Natural killer cell (primary cell): ENCODE measurements at places on chromosomes 5 and 9. TPM values are rescaled to one million over a fixed set of nuclear protein-coding genes. Genes with fewer than 3 reads are reported as not detected.

GRCh38 chr5:87164409-87164808 lies 103.3 kb upstream of the RASA1 start:
- no peaks in the 10 kb centered on the region for H3K36me3 ChIP-seq
- H3K27me3 ChIP-seq: no peaks in the 10 kb centered on the region
- no peak overlapping the region for H3K27ac ChIP-seq
- H3K4me1 ChIP-seq: no peaks in the 10 kb centered on the region
- DNase-seq: no peak

DNA sequence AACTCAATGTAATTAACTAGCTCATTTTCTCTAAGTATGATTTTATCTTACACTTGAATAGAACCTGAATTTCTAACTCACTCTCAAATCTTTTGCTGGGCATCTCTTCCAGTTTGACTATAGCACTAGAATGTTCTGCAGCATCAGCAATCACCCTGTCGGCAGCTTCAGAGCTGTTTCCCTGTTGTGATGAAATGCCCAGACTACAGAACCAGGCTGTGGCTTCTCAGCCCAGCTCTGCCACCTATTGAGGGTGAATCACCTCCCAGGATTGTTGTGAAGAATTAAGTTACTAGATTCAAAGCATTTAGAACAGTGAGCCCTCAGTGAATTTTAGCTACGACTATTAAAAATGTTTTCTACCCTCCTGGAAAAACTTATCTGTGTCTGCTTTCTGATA lies 90.4 kb upstream of the ANKRD55 start:
- no peak overlapping the region for H3K4me3 ChIP-seq
- no peaks in the 10 kb centered on the region for H3K36me3 ChIP-seq
- no peaks in the 10 kb centered on the region for H3K27me3 ChIP-seq
- peaks cover 12% of the 10 kb centered on the region for H3K4me1 ChIP-seq
- H3K27ac ChIP-seq: no peak overlapping the region
- peak; percentile 23 for DNase-seq

- no peaks in the 10 kb centered on the region for H3K27me3 ChIP-seq
- no peaks in the 10 kb centered on the region for H3K36me3 ChIP-seq
- no peak for DNase-seq
- no peak overlapping the region for H3K27ac ChIP-seq
- no peaks in the 10 kb centered on the region for H3K4me1 ChIP-seq
Measured at GRCh38 chr9:128043467-128043868, 23.7 kb downstream of the NAIF1 start.

DNA sequence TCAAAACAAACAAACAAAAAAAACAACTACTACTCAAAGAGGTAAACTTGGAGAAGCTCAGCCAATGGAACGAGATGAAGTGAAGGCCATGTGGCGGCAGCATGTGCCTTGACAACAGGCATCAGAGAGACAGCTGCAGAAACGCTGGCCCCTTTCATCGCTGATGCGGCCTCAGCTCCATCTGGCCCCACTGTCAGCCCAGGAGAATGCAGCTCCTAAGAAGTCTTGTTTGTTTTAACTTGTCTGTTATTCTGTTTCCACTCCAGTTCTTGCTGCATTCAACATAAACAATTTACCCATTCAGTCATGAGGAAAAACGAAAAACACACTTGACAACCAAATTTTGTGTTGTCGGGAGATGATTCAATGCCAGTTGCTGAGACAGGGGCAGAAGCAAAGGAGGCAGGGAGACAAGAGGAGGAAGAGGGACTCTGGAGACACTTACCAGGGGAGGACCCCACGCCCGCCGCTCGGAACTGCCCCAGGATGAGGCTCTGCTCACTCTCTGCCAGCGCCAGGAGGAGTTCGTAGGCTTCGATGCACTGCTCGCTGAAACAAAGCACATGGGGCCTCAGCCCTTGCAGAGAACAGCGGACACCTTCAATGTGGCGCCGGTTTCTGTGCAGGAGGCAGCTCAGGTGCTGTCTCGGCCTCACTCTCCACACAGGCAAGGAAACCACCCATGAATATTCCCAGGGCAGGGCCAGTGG lies 91.2 kb downstream of the DCP2 start:
- no peak overlapping the region for H3K27ac ChIP-seq
- no peaks in the 10 kb centered on the region for H3K27me3 ChIP-seq
- no peak for DNase-seq
- H3K4me3 ChIP-seq: no peak overlapping the region
- H3K36me3 ChIP-seq: no peaks in the 10 kb centered on the region

- no peak overlapping the region for H3K27ac ChIP-seq
- peaks cover 3% of the 10 kb centered on the region for H3K27me3 ChIP-seq
- no peaks in the 10 kb centered on the region for H3K36me3 ChIP-seq
- DNase-seq: no peak
- H3K4me3 ChIP-seq: no peak overlapping the region
Measured at GRCh38 chr5:112697322-112697721, 40.4 kb upstream of the APC start.

- no peak overlapping the region for H3K27ac ChIP-seq
- DNase-seq: no peak
- no peaks in the 10 kb centered on the region for H3K27me3 ChIP-seq
- peaks cover 19% of the 10 kb centered on the region for H3K4me1 ChIP-seq
- H3K36me3 ChIP-seq: no peaks in the 10 kb centered on the region
- no peak overlapping the region for H3K4me3 ChIP-seq
Measured at GRCh38 chr9:120885958-120886357, 9.0 kb upstream of the PHF19 start.

DNA sequence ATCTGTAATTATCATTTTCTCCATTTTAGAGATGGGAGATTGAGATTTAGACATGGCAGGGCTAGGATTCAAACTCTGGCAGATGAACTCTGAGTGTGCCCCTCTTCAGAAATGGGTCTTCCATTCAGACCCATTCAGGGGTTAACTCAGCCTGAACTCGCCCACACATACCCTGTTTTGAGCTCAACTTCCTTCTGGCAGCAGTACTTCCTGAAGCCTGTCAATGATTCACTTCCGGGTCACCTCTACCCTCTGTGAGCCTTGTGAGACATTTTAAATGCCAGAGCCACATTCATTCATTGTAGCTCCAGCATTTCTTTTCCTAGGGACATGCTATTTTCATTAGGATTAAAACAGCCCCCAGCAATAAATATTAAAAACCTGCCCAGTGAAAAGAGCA lies 209.3 kb upstream of the SLC24A2 start:
- H3K4me1 ChIP-seq: peaks cover 3% of the 10 kb centered on the region
- H3K36me3 ChIP-seq: no peaks in the 10 kb centered on the region
- no peak overlapping the region for H3K4me3 ChIP-seq
- H3K27me3 ChIP-seq: no peaks in the 10 kb centered on the region
- H3K27ac ChIP-seq: no peak overlapping the region

GRCh38 chr5:154851351-154851750 lies 948 bp upstream of the FAXDC2 start:
- no peak for DNase-seq
- H3K27me3 ChIP-seq: no peaks in the 10 kb centered on the region
- H3K4me3 ChIP-seq: no peak overlapping the region
- no peaks in the 10 kb centered on the region for H3K4me1 ChIP-seq
- no peak overlapping the region for H3K27ac ChIP-seq
- H3K36me3 ChIP-seq: no peaks in the 10 kb centered on the region

GRCh38 chr5:175710326-175710725 lies 52.5 kb downstream of the HRH2 start:
- no peaks in the 10 kb centered on the region for H3K4me1 ChIP-seq
- no peak overlapping the region for H3K27ac ChIP-seq
- H3K27me3 ChIP-seq: no peaks in the 10 kb centered on the region
- DNase-seq: no peak
- H3K4me3 ChIP-seq: no peak overlapping the region

DNA sequence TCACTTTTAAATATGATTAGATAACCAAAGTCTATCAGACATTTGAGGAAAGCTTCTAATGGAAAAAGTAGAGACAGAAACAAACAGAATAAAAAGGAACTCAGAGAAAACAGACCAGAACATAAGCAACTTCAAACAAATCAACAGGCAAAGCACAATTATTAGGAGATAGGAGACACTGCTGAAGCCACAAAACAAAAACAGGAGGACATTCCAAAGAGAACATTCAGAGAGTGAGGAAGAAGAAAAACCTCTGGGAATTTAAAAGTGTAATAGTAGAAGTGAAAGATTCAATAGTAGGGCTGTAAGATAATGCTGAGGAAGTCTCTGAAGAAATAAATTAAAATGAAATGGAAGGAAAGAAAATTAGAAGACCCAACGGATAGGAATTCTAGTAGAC lies 83.2 kb upstream of the TBCA start:
- no peaks in the 10 kb centered on the region for H3K36me3 ChIP-seq
- DNase-seq: no peak
- H3K4me1 ChIP-seq: no peaks in the 10 kb centered on the region
- no peak overlapping the region for H3K4me3 ChIP-seq
- H3K27ac ChIP-seq: no peak overlapping the region

- no peak overlapping the region for H3K4me3 ChIP-seq
- no peak overlapping the region for H3K27ac ChIP-seq
- H3K4me1 ChIP-seq: peaks cover 6% of the 10 kb centered on the region
- no peak for DNase-seq
- H3K27me3 ChIP-seq: no peaks in the 10 kb centered on the region
- H3K36me3 ChIP-seq: no peaks in the 10 kb centered on the region
Measured at GRCh38 chr5:158810615-158811014, 289.1 kb downstream of the EBF1 start.

DNA sequence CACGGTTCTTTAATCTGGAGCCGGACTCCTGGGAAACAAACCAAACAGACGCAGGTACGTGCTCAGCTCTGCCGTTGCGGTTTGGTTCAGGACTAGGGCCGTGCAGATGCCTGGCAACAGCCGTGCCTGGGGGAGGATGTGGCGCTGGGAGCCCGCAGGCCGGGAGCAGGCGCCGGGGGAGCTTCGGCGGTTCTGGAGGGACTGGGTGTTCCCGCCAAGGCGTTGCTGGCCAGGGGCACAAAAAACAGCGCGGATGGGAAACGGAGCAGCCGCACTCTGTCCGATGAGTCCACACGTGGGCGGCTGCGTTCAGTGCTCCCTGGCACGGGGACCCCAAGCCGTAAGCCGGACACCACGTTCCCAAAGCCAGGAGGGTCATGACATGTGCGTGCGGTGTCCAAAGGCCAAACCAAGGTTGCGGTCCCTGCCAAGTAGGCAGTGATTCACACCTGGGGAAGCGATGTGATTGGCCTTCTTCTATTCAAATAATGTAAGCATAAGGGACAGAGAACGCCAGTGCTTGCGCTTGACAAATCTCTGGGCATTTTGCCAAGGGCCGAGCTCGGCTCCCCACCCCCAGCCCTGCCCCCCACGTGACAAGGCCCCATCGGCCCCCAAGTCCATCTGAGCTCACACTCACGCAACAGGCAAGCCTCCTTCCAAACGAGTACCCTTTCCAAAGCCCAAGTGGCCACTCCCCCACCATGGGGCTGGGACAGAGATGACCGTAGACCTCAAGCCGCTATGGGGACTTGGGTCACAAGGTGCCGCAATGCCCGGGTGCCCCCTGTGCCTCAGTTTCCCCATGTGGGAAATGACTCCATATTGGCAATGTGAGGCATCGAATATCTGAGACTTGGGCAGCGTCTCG lies 49.7 kb upstream of the NKD2 start:
- H3K27me3 ChIP-seq: peaks cover 8% of the 10 kb centered on the region
- H3K27ac ChIP-seq: no peak overlapping the region
- peaks cover 48% of the 10 kb centered on the region for H3K4me1 ChIP-seq

- H3K4me3 ChIP-seq: no peak overlapping the region
- H3K4me1 ChIP-seq: no peaks in the 10 kb centered on the region
- H3K36me3 ChIP-seq: no peaks in the 10 kb centered on the region
- no peak overlapping the region for H3K27ac ChIP-seq
- DNase-seq: no peak
Measured at GRCh38 chr5:108810717-108811116, 63.0 kb downstream of the FER start.

DNA sequence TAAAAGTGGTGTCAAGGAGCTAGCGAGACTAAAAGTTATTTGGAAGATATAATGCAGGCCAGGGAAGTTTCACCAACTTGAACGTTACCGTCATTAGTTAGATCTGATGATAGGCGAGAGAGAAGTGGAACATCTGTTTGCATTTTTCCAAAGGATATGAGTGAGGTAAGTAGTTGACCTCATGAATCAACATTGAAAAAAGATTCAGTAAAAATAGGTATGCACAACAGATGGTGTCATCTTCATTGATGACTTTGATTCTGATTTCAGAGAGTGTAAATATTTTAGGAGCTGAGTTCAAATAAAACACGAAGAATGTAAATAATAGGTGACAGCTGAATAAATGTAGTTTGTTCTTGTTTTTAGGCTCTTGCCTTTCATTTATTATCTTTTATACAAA lies 998.9 kb upstream of the CDH6 start:
- H3K4me3 ChIP-seq: no peak overlapping the region
- H3K27me3 ChIP-seq: no peaks in the 10 kb centered on the region
- H3K4me1 ChIP-seq: no peaks in the 10 kb centered on the region
- H3K27ac ChIP-seq: no peak overlapping the region
- DNase-seq: no peak

GRCh38 chr5:137090151-137090550 lies 409.0 kb downstream of the SPOCK1 start:
- no peaks in the 10 kb centered on the region for H3K36me3 ChIP-seq
- DNase-seq: no peak
- no peaks in the 10 kb centered on the region for H3K4me1 ChIP-seq
- H3K27ac ChIP-seq: no peak overlapping the region
- no peaks in the 10 kb centered on the region for H3K27me3 ChIP-seq

DNA sequence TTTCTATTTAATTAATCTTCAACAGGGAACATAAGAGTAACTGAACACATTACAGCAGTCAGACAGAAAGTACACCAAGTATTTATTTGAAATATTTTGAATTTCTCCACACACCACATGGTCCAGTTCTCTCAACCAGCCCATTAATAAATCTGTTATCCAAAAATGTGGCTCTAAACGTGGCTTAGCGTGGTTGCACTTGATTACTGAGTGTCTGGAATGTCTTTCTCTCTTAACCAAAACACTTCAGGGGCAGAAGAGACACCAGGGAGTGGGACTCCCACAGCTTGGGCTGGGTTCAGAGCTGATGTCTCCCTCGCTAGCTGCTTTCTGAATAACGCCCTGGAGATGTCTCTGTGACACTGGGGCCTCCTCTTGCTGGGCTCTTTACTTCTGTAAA lies 52.6 kb upstream of the FANCC start:
- no peaks in the 10 kb centered on the region for H3K36me3 ChIP-seq
- peaks cover 11% of the 10 kb centered on the region for H3K27me3 ChIP-seq
- no peak overlapping the region for H3K27ac ChIP-seq
- no peak overlapping the region for H3K4me3 ChIP-seq
- DNase-seq: no peak

GRCh38 chr5:152811988-152812387 lies 406.9 kb upstream of the NMUR2 start:
- H3K4me1 ChIP-seq: no peaks in the 10 kb centered on the region
- DNase-seq: no peak
- no peaks in the 10 kb centered on the region for H3K36me3 ChIP-seq
- no peak overlapping the region for H3K27ac ChIP-seq
- no peaks in the 10 kb centered on the region for H3K27me3 ChIP-seq

- H3K36me3 ChIP-seq: no peaks in the 10 kb centered on the region
- no peaks in the 10 kb centered on the region for H3K27me3 ChIP-seq
- peaks cover 4% of the 10 kb centered on the region for H3K4me1 ChIP-seq
Measured at GRCh38 chr9:20253635-20254034, 368.7 kb downstream of the MLLT3 start.

The LVRN gene
- 0.77 TPM for total RNA-seq

The BTNL9 gene
- total RNA-seq: not detected

The TAF7 gene
- 77.3 TPM for total RNA-seq

The ELAVL2 gene
- not detected for total RNA-seq
